Activated CD4-positive, CD25-positive, alpha-beta regulatory T cell treated with anti-CD3 and anti-CD28 coated beads, Interleukin-2, amount 50 U/mL, for 16 hours (primary cell): ENCODE measurements at places on chromosomes 7 and 10.

- DNase-seq, result no peak
These were observed 743 bp upstream of the NRF1 start for GRCh38 chr7:129610709-129611245.

DNA sequence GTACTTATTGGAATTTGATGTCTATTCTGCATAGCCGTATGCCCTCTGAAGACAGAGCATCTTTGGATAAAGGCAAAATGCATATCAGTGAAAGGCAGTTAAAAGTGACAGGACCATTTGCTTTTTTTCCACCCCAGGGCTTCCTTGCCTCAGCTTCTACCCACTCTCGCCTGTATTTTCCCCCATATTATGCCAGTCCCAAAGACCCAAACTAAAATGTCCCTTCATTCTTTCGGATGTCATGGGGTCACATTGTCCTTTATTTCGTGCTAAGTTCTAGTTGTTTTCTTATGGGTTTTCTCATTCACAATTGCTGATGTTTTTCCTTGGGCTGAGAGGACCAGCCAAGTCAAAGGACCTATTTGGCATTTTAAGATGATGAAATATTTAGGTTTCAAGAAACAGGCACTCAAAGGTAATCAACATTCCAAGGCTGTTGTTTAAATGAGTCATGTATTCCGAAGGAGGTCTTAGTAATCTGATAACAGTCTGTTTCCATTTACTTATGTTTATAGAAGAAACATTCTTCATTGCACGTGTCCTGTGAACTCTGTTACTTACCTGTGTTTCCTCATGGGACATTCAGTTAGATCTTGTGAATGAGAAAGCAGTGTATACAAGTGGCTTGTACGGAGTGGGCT, 74.1 kb downstream of the DNAH11 start:
- DNase-seq, result no peak

GRCh38 chr7:13774976-13775375, 214.5 kb downstream of the ETV1 start:
- DNase-seq, result no peak

DNA sequence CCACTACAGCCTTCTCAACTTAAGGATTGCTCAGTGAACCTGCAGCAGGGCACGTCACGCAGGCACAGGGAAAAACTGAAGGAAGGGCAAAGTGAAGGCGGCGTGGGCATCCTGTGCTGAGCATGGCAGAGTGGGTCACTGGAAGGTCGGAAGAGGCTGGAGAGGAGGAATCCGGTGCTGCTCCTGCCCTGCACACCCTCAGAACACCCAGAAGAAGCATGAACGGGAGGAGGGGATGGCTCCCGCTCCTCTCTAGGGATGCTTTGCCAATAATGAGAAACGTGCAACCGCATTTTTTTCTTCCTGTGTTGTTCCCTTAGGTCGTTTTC, 175.1 kb downstream of the TNS3 start:
- DNase-seq, result no peak

DNA sequence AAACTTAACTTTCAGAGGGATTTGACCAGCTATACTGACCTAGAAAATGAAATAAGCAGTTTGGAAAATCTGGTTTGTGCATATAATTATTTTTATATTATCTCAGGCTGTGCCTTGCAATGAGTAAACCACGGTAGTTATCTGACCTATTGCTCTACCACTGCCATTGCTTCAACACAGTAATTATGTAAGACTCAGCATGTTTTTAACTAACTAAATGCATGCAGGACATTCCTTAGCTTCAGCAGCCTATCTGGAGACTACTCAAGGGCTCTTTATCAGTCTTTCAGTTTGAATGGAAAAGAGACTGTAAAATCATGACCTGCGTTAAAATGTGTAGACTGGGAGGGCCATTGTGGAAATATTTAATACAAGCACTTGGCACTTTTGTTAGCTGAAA, 22.5 kb downstream of the CHN2 start:
- DNase-seq, result no peak

- no peak for DNase-seq
These were observed 1.1 kb downstream of the AUTS2 start for GRCh38 chr7:69599286-69599954.

DNA sequence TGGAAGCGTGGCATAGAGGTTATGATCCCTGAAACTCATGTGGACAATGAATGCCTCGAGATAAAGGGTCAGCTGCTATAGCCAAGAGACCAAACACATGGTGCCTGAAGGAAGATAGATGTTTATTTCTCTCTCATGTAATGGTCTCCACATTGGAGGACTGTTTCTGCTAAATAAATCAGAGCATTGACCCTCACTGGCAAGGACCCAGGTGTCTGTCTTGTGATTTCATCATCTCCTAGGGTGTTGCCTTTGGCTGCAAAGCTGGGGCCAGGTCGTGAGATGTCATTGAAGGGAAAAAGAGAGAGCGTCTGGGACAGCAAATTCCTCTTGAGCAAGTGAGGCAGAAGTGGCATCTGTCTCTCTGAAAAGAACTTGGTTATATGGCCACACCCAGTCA, 64.6 kb downstream of the JCAD start:
- DNase-seq, result no peak

DNA sequence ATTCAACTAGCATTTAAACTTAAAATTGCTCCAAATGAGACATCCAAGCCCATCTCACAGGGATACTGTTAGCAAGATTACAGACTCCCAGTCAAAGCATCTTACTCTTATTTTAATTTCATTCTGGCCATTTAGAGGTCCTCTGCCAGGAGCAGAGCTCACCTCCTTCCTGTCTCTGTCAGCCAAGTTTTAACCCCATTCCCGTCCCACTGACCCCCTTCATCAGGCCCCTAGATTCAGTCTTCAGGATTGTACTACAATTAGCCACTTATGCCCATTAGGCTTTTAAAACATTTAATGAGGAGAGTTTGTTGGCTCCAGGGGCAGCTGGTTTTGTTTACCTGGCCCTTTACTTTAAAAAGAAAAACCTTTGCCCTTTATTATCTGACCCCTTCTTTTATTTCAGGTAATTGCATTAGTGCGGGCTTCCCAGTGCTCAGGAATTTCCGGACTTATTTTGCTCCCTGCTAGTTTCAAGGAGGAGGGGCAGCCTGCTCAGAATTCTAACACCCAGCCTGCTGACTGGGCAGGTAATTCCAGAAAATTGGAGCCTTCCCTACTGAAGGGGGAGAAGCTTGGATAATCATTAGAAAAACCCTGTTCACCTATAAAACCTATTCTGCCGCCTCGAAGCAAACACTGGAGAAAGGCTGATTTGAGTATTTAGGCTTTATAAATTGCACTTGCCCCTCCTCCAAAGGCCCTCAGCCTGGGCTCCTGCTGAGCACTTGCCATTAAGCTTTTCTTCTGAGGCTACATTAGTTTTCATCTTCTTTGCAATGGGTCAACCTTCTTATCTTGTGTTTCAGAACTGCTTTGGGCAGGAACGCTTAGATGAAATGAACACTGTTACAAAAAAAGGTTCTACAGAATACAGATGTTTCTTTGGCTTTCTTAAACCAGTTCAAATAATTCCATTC, 200.5 kb upstream of the HPS1 start:
- DNase-seq, result no peak

DNA sequence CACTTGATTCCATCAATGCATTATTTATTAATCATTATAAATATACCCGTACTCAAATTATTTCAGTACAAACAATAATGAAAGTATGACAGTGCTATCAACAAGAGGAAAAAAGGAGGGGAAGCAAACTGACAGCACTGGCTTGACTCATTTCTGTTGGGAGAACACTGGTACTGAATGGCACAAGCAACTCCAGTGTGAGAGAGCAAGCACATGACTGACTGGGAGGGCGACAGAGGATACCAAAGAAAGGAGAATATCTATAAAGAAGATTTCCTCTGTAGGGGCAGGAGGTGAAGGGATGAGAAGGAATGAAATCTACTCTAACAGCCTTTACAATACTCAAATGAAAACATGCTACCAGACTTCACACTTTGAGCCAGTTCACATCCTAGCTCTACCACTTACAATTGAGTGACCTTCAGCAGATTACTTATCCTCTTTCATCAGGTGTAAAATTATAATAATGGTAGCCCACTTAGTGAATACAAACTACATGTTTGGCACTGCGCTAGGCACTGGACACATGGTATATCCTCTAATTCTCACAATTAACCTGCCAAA, 1.5 kb downstream of the USP54 start:
- no peak for DNase-seq

- no peak for DNase-seq
These were observed 207.0 kb upstream of the SHH start for GRCh38 chr7:156019308-156019707.

DNA sequence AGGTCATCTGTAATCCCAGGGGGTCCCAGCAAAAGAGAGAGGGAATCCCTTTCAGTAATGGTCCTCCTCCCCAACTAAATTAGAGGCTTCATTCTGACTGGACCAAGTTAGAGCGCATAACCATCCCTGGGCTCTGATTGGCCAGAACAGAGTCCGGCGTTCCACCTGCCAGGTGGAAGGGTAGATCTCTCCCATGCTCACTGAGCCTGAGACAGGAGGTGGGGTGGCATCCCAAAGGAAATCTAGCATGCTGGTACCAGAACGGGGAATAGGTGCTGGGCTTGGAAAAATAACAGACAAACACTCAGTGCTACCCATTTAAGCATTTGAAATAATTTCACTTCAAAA, 21.0 kb upstream of the TSPAN33 start:
- no peak for DNase-seq

DNA sequence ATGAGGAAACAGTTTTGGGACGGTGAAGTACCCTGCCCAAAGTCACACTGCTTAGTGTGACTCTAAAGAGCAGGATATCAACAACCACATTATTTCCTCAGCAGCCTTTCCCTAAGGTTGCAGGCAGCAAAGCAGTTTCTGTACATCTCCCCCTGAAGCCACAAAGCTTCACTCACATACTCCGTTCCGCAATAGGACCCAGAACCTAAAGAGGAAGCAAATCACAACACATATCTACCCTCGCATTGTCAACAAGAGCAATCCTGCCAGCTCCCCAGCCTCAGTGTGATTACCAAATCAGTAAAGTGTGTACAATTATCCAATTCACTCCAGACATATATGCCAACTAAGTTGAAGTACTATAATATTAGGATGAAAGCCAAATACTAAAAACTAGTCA, 30.8 kb downstream of the VAX1 start:
- no peak for DNase-seq

DNA sequence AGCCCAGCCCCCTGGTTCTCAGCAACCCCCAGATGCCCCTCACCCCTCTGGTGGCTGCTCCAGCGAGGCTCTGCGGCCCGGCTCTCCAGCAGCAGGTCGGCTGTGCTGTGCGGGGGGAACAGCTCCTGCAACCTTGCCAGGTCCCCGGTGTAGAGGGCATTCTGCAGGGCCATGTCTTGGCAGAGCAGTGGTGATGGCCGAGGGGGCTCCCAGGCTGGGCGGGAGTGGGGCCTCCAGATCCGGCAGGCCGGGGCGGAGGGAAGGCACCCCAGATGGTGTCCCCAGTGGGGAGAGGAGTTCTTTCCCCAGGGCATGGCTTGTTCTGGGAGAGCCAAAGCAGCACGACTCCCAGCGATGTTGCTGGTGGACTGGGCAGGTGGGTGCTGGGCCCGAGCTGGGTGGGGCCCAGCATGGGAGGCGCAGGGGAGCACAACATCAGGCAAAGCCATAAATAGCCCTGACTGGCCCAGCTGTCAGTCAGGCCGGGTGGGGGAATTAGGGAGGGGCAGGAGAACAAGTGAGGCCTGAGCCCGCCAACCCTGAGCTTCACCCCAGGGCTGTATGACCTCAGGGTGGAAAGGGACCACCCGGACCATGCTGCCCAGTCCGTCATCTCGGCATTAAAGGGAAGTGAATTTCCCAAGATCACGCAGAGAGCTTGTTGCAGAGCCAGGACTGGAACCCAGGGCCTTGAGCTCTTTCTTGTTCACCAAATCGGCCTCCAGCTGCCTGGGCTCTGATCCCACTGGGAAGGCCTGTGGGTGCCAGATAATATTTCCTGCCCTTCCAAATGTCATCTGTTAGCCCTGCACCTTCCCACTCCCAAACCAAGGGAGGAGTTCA, 580 bp upstream of the ASB10 start:
- no peak for DNase-seq

- no peak for DNase-seq
These were observed 45.5 kb downstream of the MYOF start for GRCh38 chr10:93436591-93437085.

DNA sequence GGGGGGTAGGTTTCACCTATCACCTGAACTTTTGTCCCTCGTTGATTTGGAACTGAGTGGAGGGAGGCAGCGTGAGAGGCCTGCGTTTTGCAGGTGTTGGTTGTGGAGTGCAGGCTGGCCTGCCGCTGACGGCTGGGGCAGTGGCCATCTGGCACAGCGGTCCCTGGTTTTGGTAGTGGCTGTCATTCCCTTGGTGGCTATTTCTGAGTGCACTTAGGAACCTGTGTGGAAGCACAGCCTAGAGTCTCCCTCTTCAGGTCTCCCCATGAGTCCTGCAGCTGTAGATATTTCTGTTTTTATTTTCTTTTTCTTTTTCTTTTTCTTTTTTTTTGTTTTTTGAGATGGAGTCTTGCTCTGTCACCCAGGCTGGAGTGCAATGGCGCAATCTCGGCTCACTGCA, 129.2 kb downstream of the CUL2 start:
- no peak for DNase-seq
